IPS DF 19.7 (cell line): ENCODE measurements at places on chromosomes 12 and 14.

- no peak for DNase-seq
These were observed 68.9 kb downstream of the EML1 start for GRCh38 chr14:99862136-99862535.

- no peak for DNase-seq
These were observed 106.3 kb downstream of the RIN3 start for GRCh38 chr14:92619671-92620456.

- DNase-seq, result peak; percentile 94
These were observed 85.3 kb downstream of the SAMD4A start for GRCh38 chr14:54652188-54652587.

DNA sequence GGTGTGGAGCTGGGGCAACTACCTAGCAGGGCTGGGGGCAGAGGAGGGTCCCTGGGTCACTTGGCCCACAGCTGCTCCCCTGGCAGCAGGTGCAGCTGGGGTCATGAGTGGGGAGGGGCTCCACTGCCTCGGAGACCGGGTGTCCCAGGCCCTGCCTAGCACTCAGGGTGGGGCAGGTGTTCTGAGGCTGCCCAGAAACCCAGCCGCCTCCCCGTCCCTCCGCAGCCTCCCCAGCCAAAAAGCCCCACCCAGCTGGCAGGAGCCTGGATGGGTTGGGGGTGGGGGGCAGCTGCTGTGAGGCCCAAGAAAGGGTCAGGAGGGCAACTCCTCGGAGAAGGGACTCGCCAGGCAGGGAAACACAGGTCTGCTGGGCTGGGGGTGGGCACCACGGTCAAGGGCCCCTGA is 11.2 kb downstream of the AHNAK2 start:
- no peak for DNase-seq

GRCh38 chr12:96143827-96144565 is 50.2 kb upstream of the ELK3 start:
- DNase-seq, result no peak

GRCh38 chr12:104496336-104496735 is 39.6 kb downstream of the CHST11 start:
- no peak for DNase-seq

GRCh38 chr12:94111302-94111701 is 37.1 kb upstream of the PLXNC1 start:
- no peak for DNase-seq

GRCh38 chr12:119864591-119864990 is 12.5 kb downstream of the CIT start:
- DNase-seq, result no peak

- DNase-seq, result no peak
These were observed 135.7 kb downstream of the RAD51B start for GRCh38 chr14:67955261-67955660.

GRCh38 chr14:30885840-30886740 is 11.7 kb downstream of the COCH start:
- no peak for DNase-seq

GRCh38 chr12:52380271-52380694 is 5.2 kb downstream of the KRT84 start:
- no peak for DNase-seq

DNA sequence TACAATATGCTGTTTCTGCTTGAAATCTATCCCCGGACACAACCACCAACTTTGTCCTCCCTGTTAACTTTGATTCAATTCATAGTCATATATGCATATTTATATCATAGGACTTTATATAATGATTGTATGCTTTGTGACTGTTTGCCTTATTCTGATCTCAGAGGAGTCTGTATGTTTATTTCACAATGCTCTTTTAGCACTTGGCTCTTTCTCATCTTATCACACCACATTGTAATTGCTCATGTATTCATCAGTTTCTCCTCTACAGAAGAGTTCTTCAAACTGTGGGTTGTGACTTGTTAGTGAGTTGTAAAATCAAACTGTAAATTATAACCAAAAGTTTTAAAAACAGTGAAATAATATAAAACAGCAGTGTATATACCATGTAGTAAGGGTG is 21.7 kb upstream of the PPM1A start:
- no peak for DNase-seq

DNA sequence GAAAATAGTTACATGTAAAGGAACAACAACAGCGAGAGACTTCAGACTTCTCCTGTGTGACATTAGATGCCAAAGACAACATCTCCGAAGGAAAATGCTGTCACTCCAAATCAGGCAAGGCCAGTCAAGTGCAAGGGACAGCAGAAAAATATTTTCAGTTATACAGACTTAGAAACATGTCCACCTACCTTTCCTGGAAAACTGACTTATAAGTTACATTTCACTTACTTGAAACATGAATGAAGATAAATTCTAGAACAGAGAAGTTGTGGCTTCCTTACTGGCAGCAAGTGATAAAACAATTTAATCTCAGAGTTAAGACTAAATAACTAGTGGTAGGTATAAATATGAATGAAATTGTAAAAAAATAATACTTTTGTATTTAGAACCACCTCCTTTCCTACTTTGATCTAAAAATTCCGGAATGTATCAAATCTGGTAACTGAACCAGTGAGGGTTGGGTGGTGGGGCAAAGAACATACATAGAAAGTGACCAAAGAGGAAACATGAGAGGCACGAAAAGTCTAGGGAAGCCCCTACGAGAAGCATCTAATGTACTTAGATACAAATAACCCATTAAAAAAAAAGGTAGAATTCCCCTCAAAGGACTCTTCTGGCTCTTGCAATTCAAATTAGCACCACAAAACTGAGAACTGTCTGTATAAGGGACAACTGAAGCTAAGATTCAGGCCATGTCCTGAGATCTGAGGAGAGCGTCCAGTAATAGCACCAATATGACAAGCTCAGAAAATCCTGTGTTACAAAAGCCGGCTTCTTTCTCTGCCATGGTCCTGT is 21.2 kb downstream of the MTHFD1 start:
- no peak for DNase-seq

DNA sequence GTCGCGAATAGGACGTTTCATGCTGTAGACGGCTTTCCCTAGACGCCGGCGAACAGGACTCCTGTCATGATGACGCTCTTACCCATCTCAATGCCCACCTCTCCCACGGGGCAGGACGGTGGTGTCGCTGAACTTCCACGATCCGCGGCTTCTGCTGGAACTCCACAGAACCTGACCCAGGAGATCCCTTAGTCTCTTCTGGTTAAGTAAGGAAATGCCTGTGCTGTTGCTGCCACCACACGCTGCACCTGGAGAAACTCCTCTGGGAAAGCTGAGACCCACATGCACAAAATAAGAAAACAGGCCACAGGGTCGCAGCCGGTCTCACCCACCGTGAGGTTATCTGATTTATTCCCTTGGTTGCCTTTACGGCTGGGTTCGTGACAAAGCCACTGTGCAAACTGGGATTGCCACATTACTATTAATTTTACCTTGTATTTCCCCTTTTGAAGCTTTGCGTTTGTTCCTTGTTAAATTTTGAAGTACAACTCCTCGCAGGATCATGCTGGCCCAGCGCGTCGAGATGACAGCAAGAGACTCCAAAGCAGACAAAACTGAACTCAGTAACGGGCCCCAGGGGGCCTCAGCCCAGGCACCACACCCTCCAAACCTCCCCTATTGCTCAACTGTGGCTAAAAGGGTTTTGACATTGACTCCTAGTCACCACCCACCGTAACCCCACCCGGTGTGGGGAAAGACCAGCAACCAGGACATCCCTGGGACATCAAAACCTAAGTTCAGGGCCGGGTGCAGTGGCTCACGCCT is 9.2 kb upstream of the MMP17 start:
- no peak for DNase-seq

DNA sequence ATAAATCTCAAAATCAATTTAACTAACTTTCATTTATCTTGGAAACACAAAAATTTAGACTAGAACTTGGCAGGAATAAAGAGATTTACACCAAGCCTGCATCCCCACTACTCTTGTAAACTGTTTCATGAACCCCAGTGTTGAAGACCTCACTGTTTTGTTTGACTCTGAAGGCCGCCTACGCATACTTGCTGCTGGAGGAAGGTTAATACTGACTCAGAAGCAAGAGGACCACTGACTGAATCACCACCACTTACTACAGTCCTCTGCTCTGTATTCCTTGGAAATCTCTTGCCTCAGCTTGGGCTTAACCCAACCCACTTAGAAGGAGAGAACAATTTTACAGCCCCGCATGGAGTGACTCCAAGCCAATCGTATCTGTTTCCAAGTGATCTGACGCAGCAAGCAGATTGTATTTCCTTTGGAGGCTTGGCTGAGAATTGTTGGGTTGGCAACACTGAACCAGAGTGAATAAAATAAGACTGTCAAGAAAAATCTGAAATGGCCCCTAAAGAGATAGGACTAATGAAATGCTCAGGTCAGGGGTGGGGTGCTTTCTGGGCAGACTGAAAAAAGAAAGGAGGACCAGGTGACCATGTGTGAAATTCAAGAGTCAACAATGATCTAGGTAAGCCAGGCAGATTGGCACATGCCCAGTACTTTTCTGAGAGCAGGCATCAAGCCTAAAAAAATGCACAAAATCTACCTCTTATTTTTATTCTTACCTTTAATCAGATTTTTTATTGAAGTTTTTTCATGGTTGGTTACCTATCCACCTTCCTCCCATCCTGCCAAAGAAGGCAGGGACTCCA is 248.6 kb downstream of the ZFP36L1 start:
- no peak for DNase-seq

DNA sequence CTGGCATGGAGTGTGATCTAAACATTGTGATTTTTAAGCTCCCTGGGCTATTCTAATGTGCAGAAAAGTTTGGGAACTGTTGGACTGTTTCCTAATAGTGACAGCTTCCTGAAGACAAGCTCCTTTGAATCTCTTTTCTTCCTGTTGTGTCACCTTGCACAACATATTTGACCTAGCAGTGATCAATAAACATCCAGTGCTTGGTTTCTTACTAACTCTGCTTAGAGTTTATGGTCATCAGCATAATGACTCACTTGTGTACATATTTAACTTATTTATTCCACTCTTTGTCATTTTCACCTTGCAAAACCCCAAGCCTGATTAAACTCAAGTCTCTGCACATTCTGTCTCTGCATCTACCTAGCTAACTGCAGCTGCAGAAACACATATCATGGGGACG is 27.3 kb upstream of the TBC1D30 start:
- DNase-seq, result no peak

GRCh38 chr12:109595321-109595902 is 21.8 kb downstream of the MVK start:
- DNase-seq, result no peak

DNA sequence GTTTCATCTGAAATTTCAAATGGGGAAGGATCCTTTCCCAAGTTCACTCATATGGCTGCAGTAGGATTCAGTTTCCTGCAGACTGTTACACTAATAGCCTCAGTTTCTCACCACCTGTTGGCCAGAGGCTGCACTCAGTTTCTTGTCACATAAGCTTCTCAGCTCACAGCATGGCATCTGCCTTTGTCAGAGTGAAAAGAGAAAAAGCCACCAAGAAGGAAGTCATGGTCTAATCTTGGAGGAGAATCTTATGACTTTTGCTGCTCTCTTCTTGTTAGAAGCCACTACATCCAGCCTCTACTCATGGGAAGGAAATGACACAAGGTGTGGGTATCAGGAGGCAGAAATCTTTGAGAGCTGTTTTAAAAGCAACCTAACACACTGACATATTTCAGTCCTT is 39.4 kb upstream of the BTG1 start:
- no peak for DNase-seq

DNA sequence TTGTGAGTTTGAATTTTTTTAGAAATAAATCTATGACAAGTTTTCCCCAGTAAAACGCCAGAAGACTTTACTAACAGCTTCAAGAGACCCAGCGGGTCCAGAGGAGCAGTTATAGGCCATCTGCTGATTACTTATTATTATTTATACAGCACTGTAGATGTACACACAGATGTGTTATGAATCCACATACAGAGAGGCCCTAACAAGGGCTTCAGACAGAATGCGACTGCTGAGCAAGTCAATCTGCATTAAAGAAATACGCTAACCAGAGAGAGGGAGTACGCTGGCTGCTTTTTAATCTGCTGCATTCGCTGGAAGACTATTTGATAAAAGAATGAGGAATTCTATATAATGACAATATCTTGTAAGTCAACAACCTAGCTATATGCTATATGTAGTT is 32.5 kb downstream of the ATF7 start:
- no peak for DNase-seq

DNA sequence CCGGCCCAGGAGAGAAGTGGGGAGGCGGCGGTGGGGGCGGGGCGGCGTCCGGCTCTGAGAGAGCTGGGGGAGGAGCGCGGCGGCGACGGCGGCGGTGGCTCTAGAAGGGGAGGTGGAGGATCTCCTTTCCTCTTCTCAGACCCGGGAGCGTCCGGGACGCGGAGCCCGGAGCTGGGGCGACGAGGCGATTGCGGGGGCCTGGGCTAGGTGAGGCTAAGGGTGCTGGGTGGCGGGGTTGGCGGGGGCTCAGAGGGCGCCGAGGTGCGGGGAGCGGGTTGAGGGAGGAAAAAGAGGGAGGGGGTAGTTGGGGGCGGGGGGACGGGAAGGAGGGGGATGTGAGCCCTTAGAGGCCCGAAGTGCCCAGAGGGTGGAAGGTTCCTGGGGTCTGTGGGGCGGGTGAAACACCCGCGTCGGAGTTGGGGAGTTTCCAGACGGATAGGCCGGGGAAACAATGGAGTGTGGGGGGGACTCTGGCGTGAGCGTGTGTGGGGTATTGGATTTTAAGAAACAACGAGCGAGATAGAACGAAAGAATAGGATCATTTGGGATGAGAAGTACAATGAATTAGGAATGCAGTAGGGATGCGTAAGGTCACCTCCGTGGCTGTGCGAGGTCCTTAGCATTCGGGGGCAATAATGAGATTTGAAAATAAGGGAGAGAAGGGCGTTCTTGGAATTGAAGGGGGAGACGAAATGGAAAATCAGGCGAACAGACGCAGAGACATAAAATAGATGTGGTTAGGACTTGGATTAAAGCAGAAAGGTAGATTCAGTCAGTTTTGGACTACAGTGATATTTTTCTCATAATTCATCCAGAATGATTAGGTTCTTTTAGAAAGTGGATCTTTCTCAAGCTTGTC is at the start of gene SPATS2:
Gene SPATS2, plus strand, starts transcription at position 82 of the 859 bp plus-strand sequence. CDS start 93,551 bp downstream, outside the sequence.
- no peak for DNase-seq

GRCh38 chr12:45200491-45201043 is 15.3 kb upstream of the ANO6 start:
- DNase-seq, result no peak

DNA sequence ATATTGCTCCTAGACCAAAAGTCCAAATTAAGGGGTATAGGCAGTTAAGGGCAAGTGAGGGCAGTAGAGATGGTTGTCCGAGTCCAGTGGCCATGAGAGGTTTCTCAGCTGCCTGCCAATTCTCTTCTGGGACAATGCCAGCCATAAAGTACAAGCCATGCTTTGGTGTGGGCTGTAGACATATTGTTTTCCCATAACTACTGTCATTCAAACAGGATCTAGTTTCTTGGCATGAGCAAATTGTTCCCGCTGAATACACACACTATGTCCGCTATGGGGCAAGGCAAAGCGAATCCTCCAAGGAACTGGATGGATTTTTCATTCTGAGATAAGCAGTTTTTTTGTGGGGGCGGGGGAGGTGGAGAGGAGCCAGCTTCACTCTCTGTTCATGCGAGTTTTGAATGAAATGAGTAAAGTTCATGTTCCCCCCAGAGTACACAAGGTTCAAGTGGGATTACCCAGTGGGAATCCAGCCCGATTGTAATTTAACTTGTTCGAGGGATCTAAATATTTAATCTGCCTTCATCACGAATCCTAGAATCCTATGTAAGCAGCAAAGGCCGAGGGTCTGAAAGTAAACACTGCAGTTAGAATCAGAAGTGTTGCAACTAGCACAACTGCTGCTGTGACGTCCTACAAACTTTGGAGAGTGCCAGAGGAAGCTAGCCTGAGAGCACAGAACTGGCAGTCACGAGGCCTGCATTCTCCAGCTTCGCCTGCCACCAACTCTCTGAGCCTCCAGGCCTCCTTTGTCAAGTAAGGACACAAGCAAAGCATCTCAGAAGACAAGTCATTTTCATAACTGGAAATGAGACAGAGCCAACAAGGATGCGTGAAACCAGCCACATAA is 137.0 kb downstream of the CRADD start:
- no peak for DNase-seq
